Inflammatory macrophage treated with lipopolysaccharide for 1 hour (primary cell): ENCODE measurements at places on chromosomes 12 and 14.

GRCh38 chr14:101878211-101878821, 86.1 kb upstream of the DYNC1H1 start:
- no peak for DNase-seq

GRCh38 chr14:46571970-46572369, 79.6 kb downstream of the RPL10L start:
- no peak for DNase-seq

DNA sequence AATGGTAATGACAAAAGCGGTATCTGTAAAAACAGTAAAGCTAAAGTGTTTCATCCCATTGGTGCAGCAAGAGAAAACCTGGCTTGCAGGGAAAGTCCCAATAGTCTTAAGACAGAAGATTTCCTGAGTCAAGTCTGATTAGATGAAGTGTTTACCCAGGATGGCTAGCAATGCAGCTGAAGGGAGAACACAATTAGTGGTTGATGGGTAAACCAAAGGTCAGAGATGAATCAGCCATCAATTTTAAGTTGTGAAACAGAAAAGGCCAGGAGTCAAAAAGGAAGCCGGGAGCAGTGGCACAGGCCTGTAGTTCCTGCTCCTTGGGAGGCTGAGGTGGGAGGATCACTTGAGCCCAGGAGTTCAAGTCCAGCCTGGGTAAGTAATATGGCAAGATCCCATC, 52.6 kb downstream of the SEC23A start:
- no peak for DNase-seq

GRCh38 chr12:91311081-91311480, 128.5 kb upstream of the DCN start:
- DNase-seq = no peak

DNA sequence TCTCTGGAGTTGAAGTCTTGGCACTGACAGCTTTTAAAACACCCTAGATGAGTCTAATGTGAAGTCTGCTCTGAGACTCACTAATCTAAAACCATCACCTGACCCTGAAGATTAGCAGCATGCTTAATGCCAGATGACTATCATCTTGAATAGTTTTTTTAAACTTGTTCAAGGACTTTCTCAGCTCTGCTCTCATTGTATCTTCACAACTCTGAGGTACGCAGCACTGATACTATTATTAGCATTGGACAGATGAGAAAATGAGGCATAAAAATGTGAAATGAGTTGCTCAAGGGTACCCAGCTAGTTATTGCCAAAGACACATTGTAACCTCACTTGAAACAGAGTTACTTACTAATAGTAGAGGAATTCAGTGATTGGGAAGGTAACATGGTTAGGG, 4.8 kb downstream of the SLC38A1 start:
- no peak for DNase-seq

DNA sequence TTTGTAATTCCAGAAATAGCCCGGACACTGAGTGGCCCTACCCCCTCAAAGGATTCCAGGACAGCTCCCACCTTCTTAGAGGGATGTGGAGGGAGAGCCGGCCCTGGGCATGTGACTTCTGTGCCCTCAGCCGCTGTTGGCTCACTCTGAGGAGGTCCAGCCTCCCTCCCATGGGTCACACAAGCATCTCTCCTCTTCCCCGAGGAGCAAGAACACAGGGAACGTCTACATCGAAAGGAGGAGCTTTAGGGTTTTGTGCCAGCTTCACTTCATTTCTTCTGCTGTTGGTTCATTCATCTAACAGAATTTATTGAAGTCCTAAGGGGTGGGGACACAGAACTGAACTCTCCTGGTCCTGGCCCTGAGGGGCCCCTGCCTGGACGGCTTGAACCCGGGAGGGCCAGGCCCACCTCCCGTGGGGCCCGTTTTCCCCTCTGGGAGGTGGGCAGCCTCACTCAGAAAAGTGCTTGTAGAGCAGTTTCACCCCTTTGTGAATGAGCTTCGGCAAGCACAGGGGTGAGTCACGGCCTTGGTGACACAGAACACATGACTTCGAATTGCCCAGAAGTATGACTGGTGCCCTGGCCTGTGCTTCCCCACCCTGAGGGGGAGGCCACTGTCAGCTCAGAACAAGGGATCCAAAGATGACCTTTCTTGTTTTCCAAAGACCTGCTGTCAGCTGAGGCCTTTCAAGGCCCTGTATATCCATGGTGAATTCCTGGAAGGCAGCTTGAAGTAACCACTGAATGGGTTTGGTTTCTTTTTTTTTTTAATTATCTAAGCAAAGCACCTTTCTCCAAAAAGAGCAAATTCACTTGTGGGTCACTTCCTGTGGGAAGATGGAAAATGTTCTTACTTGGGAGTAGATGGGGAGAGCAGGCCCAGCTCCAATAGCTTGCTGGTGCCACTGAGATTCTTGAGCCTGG, 39.2 kb downstream of the NFKBIA start:
- peak; percentile 99 for DNase-seq

GRCh38 chr12:52942066-52942900, 6.6 kb upstream of the KRT18 start:
- DNase-seq = no peak

- no peak for DNase-seq
Observed at GRCh38 chr12:40646456-40646855, 45.8 kb upstream of the CNTN1 start.

DNA sequence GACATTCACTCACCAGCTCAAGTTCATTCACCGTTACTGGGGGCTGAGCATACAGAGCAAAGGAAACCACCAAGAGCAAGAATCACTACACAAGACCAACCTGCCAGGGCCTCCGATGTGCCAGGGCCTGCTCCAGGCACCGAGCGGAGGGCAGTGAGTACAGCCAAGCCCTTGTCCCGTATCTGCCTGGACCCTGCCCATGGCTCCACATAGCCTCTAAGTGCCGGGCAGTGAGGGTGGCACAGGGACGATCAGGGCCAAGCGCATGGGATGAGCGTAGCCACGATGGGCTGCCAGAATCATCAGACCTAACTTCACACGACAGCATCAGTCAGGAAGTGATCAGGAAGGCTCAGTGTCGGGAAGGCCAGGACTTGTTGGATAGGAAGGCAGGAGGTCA, 199.6 kb downstream of the BCL11B start:
- no peak for DNase-seq

GRCh38 chr14:22996768-22997654, 12.9 kb downstream of the C14orf93 start:
- no peak for DNase-seq

DNA sequence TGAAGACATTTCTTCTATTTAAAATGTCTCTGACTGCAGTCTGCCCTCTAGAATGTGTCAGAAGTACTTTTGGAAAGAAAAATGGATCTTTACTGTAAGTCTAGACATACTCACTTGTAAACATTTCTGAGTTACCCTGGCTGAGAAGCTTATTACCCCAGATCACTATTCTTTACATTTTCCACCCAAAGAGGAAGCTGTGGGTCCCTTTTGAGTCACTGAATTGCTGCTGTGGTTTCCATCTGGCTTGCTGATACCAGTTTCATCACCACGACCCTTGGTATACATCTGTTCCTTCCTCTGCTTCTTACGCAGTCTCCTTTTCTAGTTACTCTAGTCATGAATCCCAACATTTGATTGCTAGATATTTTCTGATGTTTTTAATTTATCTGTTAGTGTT, 20.2 kb upstream of the CLEC4D start:
- DNase-seq = peak; percentile 96

GRCh38 chr14:33675415-33676130, 275.3 kb downstream of the EGLN3 start:
- no peak for DNase-seq

- no peak for DNase-seq
Observed at GRCh38 chr12:52052468-52053186, 1.4 kb downstream of the NR4A1 start.

- peak; percentile 18 for DNase-seq
Observed at GRCh38 chr14:74579447-74580274, 32.4 kb downstream of the LTBP2 start.

DNA sequence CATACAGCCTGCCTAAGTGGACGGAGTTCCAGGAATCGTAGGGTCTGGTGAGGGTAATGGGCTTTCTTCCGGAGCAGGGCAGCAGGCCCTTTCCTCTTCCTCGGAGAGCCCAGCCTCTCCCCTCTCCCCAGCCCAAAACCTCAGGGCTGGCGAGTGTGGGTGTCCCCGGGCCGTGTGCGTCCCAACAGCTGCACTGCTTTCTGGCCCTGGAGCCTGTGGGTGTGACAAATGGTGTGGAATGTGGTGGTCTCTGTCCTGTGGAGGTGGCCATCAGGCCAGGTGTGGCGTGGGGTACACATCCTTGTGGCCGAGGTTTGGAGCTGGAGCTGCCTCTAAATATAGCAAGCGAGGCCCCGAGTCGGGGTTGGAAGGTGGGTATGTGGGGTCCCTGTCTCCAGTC, 8.5 kb downstream of the ORAI1 start:
- DNase-seq = no peak

DNA sequence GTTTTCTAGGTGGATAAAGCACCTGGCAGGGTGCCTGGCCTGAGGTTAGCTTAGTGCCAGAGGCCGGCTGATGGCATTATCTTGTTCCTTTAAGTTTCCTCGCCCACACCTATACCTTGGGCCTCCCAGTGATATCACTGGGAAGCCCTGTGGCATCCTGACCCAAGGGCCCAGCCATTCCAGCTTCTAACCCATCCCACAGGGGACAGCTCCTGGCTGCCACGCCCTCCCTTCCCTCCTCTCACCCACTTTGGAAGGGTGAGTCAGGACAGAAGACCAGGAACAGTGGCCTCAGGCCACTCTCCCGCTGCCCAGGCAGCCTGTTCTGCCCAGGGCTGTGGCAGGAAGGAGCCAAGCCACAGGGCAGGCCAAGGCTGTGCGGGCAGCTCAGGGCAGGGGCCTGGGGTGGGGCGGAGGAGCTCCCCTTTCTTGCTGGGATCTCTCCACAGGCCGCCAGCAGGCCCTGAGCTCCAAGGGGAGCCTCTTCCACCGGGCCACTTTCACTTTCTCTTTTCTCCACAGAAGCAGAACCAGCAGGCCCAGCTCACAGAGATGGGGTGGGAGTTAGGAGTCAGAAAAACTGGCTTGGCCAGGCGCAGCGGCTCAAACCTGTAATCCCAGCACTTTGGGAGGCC, 75.1 kb downstream of the IRF2BPL start:
- DNase-seq = peak; percentile 72

DNA sequence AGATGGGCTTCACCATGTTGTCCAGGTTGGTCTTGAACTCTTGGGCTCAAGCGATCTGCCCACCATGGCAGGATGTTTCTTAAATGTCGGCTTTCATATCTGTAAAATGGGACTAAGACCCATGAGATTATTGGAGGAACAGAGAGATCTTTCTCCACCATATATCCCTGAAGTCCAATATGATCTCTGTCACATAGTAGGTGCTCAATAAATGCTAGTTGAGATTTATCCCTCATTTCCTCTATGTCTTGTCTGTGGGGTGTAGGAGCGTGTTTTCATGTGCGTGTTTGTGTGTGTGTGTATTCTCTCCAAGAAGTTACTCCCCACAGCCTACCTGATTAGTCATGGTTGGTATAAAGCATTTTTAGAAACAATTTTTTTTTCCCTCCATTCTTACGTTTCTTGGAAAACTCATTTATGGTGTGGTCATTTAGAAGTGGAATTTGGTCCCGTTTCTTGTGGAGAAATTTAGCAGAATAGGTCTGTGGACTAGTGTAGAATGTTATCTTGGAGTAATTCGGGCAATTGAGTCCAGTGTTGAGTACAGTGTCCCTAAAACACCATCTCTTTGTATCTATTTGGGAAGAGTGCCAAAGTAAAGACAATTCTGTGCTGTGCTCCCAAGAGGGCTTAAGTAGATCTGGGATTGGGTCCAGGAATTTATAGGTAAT, 4.3 kb downstream of the STRAP start:
- no peak for DNase-seq

DNA sequence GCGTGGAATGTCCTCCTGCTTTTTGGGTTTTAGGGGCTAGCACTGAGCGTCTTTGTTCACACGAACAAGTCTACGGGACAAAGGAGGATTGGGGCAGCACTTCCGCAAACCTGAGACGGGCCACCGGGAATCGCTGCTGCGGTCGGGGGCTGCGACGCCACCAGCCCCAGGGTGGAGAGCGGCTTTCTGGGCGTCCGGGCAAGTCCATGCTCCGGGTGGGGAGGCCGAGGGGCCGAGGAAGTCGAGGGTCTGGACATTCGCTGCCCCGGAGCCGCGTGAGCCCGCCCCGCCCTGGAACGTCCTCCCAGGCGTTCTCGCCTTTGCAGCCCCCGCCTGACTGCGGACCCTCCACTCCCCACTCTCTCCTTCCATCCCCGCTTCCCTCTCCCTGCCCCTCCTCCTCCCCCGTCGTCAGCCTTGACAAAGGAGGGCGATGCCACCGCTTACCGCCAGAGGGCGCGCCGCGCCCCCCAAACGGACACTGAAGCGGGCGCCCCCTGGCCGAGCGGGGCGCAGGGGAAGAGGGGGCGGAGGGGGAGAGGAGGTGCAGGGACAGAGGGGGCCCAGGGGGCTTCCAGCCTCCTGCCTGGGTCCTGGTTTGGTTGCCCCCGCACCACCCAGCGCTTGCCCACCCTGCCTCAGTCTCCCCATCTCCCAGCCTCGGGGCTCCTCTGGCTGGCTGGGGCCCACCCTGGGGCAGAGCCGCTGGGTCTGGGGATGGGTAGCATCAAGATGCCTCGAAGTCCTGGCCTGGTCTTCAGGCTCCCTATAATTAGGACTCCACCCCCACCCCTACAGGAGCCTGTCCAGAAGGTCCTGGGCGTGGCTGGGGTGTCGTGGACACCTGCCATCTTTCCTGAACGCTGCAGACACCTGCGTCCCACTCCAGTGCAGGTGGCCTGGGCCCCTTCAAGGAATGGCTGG, 39.1 kb upstream of the INF2 start:
- DNase-seq = no peak

DNA sequence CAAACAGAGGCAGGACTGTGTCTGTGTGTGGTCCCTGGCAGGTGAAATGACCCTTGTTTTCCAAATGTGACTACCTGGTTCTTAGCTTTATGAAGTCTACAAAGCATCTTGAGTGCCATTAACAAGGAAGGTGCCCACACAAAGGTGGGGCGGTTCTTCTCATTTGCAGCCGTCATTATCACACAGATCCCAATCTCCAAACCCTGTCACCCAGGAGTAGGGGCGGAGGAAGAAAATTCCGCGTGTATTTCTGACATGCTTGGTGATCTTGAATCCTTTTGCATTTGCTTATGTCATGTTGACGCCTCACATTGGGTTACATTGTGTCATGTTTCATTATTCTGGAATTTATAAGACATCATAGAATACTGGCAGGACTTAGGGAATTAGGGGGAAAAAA, 277.3 kb downstream of the VRK1 start:
- no peak for DNase-seq

- no peak for DNase-seq
Observed at GRCh38 chr14:103201801-103202200, 78.5 kb downstream of the TNFAIP2 start.

GRCh38 chr12:97404543-97404942, 58.1 kb upstream of the RMST start:
- peak; percentile 36 for DNase-seq

DNA sequence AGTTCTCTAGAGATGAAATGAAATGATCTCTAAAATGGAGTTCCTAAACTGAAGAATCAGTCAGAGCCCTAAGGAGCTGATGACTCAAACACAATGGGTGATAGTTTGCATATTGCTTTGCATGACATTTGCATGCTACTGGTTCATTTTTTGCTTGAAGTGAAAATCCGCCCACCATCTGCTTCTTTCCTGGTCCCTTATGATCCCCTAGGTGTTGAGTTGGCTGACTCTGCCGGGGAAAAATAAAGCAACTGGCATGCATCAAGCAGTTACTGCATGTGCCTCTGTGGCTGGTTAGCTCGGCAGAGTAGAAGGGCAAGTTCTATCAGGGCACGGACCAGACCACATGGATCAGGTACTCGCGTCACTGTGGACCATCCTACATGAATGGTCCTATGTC, 151.1 kb downstream of the PPM1H start:
- DNase-seq = peak; percentile 75

GRCh38 chr14:58961045-58961731, 227.3 kb upstream of the DAAM1 start:
- DNase-seq = no peak

- DNase-seq = no peak
Observed at GRCh38 chr12:79531518-79531917, 159.2 kb downstream of the PAWR start.
